ENCODE measurements at places on chromosomes 16 and 17.

- no peak for DNase-seq
These were observed 140.8 kb upstream of the CHMP6 start for GRCh38 chr17:80850817-80851216.

GRCh38 chr16:359067-359763 is 6.7 kb upstream of the AXIN1 start:
- no peak for DNase-seq

- no peak for DNase-seq
These were observed 169.1 kb downstream of the CNTNAP4 start for GRCh38 chr16:76446251-76446650.

DNA sequence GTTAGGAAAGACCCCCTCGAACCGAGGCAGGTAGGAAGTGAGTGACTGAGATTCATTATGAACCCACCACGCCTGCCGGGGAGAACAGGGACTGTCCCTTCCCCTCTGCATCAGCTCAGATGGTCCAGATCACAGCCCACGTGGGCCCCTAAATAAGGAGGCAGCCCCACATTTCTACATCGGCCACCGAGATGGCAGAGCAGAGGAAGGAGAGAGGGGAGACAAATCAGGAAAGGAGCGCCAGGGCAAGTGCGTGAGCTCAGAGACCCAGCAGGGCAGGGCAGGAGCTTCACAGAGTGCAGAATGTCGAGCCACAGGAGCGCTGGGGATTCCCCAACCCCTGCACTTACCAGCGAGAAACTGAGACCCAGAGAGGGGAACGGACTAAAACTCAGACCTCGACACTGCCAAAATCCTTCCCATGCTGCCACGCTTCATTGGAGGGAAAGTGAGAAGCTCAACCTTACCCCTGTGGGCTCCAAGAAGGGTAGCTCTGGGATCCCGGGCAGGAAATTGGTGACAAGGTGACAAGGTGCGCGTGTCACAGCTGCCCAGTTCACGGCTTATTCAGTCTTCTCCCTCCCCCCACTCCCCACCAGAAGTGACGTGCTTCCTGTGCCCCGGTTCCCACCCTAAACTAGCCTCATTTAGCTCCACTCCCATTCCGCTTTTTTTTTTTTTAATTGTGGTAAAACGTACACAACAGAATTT is at the start of gene ICAM2:
ICAM2 (minus strand) TSS at position 578 of the 711 bp plus-strand sequence. CDS start 13,942 bp downstream, outside the sequence.
- peak; percentile 98 for DNase-seq

DNA sequence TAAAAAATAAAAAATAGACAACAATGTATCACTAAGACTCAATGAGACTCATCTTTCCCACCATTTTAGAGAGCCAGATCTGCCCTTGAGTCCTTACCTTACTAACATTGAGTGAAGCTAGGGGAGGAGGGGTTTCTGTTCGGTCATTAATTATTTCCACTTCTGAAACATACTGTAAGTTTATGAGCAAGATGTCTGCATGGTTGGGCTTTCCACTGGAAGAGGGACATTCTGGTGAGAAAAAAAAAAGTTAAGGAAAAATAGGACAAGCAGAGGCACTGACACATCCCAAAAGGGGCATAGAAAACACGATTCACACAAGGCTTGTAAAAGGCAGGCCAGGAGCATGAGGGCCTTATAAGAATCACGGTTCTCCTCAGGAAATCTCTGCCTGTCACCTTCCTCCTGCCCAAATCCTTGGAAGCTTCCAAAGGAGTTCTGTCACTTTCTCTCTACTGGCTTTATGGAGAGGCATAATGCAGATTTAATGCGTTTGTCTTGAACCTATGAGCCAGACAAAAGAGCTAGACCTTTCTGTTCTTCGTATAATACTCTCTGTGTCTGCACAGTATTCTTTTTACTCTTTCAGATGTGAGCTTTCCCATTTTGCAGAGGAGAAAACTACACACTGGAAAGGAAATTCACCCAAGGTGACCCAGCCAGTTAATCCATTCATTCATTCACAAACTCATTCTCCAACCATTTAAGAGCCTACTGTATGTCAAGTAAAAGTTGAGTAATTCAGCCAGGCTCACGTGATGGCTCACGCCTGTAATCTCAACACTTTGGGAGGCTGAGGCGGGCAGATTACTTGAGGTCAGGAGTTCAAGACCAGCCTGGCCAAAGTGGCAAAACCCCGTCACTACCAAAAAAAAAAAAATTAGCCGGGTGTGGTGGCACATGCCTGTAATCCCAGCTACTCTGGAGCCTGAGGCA is 2.5 kb downstream of the LSM12 start:
- DNase-seq = no peak

GRCh38 chr17:72387487-72387886 is 266.7 kb downstream of the SOX9 start:
- DNase-seq = no peak

DNA sequence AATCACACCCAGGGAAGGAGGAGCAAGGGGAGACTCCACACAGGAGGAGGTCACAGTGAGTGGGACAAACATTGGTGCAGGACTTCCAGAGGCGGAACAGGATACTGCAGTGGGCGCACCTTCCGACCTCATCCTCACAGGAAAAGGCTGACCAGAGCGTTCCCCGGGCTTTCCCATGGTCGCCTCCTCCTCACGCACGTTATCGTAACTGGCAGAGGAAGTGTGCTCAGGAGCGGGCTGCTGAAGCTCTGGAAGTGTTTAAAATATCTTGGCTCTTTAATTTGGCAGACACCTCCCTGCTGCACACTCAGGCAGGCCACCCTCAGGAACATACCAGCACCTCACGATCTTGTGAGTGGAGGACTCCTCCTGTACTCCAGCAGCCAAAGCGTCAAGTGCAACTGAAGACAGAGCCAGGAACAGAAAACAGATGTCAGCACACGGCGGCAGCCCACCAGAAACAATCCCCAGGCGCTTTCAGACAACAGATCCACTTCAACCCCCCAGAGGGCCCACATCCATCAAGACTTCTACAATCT is 17.5 kb downstream of the FANCA start:
- no peak for DNase-seq

- no peak for DNase-seq
These were observed 63.7 kb downstream of the RPTOR start for GRCh38 chr17:80608326-80608725.

DNA sequence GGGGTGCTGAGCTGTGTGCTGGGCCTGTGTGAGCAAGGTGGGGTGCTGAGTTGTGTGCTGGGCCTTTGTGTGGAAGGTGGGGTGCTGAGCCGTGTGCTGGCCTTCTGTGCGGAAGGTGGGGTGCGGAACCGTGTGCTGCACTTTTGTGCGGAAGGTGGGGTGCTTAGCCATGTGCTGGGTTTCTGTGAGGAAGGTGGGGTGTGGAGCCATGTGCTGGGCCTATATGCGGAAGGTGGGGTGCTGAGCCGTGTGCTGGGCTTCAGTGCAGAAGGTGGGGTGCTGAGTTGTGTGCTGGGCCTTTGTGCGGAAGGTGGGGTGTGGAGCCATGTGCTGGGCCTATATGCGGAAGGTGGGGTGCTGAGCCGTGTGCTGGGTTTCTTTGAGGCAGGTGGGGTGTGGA is 555.4 kb upstream of the EEF2KMT start:
- no peak for DNase-seq

- DNase-seq = no peak
These were observed 43.8 kb downstream of the C16orf82 start for GRCh38 chr16:27110524-27110896.

- no peak for DNase-seq
These were observed 1.7 kb downstream of the KSR1 start for GRCh38 chr17:27457731-27458523.
